ENCODE measurements at places on chromosomes 6 and 20.

DNA sequence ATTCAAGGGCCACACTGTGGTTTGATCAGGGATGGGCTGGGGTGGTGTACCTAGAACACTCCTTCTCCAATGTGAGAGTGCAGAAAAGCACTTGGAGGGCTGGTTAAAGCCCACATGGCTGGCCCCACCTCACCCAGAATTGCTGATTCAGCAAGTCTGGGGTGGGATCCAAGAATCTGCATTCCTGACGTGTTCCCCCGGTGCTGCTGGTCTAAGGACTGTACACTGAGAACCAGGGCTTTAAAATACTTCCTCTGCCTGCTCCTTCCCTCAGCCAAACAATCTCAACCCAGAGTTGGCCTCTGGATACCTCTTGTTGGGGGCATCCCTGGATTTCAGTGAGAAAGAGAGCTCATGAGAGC lies 13.4 kb upstream of the OCSTAMP start:
- DNase-seq: no peak

DNA sequence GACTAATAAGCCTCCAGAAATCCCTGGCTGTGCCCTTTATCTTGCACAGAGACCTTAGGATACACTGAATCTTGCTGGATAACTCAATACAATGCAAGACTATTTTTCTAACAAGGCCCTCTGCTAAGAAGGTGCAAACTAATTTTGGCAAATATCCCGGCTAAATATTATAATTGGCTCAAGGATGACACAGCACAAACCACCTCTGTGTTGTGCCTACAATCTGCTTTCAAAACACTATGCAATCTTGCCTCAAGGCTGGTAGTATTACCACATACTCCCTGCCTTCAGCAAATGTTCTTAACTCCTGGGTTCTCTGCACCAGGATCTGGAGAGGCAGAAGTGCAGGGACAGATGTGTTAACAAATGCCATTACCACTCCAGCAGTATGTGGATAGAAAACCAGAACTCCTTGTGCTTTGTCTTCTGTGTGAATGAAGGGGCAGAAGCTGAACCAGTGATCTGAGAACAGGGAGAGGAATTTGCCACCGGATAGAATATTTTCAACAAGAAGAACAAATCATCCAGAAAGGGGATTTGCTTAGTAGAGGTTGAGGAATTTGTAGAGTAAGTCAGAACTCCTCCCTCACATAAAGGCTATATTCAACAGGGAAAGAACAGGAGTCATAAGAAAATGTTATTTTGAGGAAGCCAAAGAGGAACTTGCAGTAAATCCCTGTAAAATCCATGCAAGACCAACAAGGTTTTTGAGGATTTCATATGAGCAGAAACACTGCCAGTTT lies 74.1 kb upstream of the SLC4A11 start:
- DNase-seq: no peak

DNA sequence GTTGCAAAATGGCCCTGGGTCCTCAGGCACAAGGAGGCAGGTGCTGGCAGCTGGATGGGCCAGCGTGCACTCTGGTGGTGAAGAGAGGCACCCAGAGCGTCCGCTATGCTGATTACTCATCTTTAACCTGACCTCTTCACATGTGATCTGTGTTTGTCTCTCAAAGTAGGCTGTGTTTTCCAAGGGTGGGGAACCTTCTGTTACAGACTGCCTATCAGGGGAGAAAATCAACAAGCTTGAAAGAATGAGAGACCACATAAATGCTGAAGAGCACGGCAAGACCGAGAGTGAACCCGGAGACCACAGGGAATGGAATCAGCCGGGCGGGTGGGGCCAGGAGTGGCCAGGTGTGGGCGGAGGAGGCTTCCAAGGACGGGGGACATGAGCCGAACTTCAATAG lies 16.2 kb downstream of the BNIP5 start:
- DNase-seq: no peak

GRCh38 chr6:89797317-89797716 lies 22.3 kb downstream of the MDN1 start:
- DNase-seq: no peak

DNA sequence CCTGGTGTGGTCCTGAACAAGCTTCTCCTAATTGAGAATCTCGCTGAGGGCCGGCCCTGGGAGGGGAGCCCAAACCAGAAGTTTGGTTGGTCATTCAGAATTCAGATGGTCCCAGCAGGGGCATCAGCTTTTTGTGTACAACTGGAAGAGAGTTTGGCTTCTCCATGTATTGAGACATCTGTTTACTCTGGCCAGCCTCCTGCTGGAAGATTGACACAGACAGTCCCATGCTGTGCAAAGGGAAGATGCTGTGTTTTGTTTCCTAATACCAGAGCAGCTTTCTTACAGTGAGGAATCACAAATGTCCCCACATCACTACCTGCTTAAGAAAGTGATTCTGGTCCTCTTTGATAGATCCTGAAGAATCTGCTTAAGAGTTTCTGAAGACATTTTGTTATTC lies 97.8 kb downstream of the PLEKHG1 start:
- DNase-seq: no peak

GRCh38 chr6:138278326-138278725 lies 60.0 kb upstream of the PBOV1 start:
- DNase-seq: no peak

DNA sequence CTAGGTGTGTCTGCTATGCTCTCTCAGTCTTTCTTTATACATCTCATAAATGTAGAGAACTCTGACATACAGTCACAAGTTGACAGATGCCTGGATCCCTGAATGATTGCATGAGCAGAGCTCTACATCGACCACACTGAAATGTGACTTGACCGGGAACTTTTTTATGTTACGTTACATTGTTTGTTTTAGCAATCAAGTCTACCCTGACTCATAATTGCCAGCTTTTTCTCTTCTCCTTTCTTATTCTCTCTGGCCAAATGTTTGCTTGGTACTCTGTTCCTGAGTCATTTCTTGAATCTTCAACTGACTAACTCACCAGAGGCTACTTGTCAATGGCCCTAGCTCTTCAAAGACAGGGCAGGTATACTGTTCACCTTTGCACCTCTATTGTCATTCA lies 213.6 kb upstream of the DTNBP1 start:
- no peak for DNase-seq

DNA sequence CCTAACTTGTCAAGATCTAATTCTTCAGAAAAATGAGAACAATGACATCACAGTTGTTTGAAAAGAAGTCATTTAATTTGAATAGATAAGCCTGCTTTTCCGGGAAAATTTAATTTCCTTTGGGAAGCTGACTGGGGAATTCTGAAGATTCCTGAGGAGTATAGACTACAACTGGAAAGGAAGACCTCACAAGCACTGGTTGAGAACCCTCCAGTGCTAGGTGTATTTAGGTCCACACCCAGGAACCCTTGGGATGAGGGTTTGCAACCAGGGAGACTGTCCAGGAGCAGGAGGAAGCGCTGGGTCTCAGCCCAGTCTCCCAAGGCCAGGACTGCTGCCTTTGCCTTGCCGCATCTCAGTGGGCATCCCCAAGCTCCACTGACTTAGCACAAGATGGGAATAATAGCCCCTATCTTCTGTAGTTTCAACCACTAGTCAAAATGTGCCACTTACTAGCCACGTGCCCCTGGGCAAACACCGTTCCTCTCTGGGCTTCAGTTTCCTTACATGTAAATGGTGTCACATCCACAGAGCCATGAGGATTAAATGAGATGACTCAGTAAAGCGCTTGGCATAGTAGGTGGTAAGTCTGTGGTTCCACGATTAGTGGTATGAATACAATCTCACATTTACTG lies 6.9 kb upstream of the CD93 start:
- no peak for DNase-seq

GRCh38 chr6:123804014-123804786 lies 535 bp downstream of the NKAIN2 start:
- DNase-seq: no peak

DNA sequence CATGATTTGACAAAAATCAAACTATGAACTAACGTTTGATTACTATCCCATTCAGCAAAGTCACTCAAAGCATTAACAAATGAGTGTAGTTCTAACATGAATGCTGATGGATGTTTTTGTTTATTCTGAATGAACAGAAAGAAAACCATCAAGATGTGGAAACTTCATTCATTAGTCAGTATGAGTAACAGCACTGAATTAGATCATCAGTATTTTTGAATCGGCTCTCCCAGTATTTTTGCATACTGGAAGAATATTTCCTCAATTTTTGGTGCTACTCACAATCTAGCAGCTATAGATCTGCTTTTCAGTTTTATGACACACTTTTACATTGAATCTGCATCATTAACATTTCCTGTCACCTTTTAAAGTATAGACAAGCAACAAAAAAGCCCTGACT lies 63.8 kb upstream of the CD83 start:
- no peak for DNase-seq

DNA sequence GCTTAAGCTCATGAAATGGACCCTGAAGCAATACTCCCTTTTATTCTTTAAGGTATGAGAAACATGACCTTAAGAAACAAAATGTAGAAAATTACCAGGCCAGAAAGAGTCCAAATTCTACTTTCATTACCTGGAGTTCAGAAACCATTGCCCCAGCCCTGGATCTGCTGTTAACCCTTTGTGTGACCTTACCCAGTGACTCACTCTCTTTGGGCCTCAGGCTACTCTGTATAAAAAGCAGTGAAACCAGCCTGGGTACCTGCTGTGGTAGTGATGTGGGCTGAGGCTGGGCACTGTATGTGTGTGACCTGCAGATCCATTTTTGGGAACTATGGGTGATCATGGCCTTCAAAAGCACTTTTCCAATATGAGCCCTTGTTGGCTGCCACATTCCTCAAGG lies 47.2 kb downstream of the SLC9A8 start:
- no peak for DNase-seq

DNA sequence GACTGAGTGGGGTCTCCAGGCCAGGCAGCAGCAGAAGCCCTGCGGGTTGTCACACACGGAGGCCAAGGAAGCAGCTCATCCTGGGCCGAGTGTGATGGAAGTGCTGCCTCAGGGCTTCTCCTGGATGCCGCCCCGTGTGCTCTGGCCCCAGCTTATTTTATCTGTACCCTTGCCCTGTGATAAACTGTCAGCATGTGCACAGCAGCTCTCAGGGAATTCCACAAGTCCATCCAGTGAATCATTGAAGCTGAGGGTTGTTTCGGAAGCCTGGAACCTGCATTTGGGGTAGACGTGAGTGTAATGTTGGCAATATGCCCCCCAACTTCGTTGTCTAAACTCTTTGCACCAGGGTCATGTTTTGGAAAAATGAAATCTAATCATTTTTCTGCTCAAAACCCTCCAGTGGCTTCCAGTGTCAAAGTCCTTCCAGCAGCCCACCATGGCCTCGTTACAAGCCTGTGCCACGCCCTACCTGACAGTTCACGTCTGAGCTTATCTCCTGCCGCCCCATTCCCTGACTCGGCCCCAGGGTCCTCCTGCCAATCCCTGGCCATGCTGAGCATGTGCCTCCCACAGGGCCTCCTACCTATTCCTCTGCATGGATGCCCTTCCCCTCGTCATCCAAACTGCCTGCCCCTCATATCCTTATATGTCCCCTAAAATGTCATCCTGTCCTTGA lies 168.1 kb upstream of the THBS2 start:
- DNase-seq: no peak

DNA sequence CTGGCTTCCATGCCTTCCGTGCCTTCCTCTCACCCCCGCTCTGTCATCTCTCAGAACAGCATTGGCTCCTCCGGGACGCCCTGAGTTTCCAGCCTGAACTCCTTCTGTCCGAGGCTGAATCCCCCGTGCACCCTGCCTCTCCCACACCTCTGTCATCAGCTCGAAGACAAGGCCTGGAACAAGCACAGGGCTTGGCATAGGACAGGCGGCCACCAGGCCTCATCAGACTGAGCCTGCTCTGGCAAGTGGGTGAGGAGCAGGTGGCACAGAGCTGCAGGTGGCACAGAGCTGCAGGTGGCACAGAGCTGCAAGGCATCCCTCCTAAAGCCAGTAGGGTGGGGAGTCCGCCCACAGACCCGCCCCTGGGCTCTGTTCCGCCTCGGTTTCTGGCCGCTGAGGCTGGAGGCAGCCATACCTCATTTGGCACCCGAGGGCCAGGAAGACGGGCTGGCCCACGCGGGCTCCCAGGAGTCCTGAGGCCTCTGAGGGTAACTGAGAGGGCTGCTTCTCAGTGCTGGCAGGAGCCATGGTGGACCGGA lies 60.2 kb downstream of the EZR start:
- no peak for DNase-seq

- DNase-seq: no peak
Measured at GRCh38 chr6:110714143-110714542, 101.1 kb downstream of the CDK19 start.

- DNase-seq: no peak
Measured at GRCh38 chr6:19719691-19720128, 117.5 kb upstream of the ID4 start.

DNA sequence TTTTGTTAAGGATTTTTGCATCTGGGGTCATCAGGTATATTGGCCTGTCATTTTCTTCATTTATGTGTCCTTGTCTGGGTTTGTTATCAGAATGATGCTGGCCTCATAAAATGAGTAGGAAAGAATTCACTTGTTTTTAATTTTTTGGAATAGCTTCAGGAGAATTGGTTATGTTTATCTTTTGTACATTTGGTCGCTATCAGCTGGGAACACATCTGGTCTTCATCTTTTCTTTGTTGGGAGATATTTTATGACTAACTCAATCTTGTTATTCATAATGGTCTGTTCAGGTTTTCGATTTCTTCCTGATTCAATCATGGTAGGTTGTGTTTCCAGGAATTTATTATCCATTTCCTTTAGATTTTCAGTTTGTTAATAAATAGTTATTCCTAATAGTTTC lies 207.5 kb upstream of the ASCC3 start:
- no peak for DNase-seq

DNA sequence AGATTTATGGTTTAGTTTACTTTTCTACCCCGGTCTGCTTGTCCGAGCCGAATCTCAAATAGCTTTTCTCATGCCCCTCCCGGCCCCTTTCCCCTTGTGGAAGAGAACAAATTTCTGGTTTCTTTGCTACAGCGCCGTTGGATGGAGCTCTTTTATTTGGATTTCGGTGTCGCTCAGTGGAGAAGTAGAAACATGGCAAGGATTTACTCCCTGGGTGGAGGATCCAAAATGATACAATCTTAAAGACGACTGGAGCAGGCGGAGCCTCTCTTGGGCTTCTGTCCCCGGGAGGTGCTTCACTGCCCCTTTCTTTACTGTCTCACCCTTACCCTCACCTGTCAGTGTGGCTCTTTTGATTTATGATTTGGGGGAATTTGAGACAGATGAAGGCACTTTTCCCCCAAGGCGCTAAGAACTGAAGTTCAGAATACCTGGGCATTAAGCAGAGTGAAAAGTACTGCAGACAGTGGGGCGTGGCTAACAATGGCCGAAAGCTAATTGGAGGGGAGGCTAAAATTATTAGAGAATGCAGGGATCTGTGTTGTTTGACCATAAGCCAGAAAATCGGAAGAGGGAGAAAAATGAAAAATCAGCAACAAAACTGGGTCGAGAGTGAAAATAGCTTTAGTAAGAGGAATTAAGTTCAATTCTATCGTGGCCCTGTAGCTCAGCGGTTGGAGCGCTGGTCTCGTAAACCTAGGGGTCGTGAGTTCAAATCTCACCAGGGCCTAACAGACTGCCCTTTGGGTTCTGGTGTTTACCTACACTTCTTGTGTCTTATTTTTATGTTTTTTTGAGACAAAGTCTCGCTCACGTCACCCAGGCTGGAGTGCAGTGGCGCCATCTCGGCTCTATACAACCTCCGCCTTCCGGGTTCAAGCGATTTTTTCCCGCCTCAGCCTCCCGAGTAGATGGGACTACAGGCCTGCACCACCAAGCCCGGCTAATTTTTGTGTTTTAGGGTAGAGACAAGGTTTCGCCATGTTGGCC lies 145.1 kb upstream of the ZNF184 start:
- DNase-seq: no peak

GRCh38 chr6:167113935-167114910 lies 8.7 kb upstream of the CCR6 start:
- peak; percentile 30 for DNase-seq

GRCh38 chr6:343960-344815 lies 47.4 kb upstream of the IRF4 start:
- no peak for DNase-seq

Data from stimulated activated CD4-positive, alpha-beta T cell treated with anti-CD3 and anti-CD28 coated beads, Interleukin-1b, Interleukin-23, amount 100 ng/mL, for 4 hours (primary cell).